ENCODE measurements at places on chromosomes 1 and 21.

GRCh38 chr1:8020032-8020431 lies 6.1 kb downstream of the ERRFI1 start:
- no peak for DNase-seq

DNA sequence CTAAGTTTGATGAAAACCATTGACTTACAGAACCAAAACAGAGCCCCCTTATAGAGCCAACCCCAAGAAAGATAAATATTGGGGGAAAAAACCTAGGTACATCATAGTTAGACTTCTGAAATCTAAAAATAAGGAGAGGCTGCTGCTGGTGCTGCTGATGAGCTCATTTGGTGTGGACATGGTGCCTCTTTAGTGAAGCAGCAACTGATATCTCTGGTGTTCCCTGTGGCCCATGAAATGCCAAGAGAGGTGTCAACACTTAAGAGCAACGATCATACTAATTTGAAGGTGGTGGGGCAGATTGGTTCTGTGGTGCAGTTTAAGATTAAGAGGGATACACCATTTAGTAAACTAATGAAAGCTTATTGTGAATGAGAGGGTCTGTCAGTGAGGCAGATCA lies 35.9 kb downstream of the ST3GAL3 start:
- no peak for DNase-seq

GRCh38 chr21:23003951-23004350 lies 2005.7 kb downstream of the NCAM2 start:
- no peak for DNase-seq

GRCh38 chr1:44417351-44418021 lies 12.4 kb downstream of the RNF220 start:
- peak; percentile 95 for DNase-seq

GRCh38 chr1:87814573-87814972 lies 485.9 kb downstream of the LMO4 start:
- no peak for DNase-seq

DNA sequence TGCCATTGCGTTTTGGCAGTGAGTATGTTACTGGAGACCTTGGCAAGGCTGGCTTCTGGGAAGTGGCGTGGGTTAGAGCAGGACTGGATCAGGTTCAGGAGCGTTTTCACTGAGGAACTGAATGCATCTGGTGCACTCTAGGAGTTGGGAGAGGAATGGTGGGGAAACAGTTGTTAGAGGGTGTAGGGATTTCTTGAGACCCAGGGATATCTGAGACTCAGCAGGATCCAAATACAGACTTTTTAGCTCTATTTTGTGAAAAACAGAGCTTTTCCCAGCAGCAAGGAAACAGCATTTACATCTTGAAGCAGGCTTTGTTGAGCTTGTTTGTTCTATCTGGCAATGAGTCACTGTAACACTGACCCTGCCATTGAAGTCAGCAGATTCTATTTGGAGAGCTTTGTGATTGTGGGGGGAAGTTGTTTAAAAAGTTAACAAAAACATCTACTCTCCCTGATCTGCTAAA lies 56.9 kb upstream of the NRIP1 start:
- DNase-seq: peak; percentile 48

DNA sequence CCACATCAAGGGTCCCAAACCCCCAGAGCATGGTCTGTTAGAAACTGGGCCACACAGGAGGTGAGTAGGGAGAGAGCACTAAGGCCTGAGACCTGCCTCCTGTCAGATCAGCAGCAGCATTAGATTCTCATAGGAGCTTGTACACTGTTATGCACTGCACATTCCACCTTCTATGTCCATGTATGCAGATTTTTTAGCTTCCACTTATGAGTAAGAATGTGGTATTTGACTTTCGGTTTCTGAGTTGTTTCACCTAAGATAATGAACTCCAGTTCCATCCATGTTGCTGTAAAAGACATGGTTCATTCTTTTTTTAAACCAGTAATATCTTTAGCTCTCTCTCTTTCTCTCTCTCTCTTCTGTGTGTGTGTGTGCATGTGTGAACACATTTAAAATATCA lies 663 bp upstream of the GBP6 start:
- no peak for DNase-seq

DNA sequence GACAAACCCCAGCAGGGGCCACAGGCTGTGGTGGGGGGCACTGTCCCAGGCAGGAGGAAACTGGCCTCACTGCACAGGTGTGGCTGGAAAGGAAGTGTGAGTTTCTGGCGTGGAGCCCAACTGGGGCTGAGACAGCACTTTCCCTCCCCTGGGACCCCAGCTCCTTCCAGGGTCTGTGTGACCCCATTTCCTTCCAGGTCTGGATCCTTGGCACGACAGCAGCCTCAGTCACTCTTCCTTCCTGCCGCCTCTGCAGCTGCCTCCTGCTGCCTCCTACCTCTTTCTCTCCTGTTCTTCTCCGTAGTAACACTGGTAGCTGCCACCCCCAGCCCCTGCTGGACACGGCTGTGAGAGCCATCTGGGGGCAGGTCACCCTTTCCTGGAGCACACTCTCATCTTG lies 88.0 kb downstream of the SIK1 start:
- no peak for DNase-seq

DNA sequence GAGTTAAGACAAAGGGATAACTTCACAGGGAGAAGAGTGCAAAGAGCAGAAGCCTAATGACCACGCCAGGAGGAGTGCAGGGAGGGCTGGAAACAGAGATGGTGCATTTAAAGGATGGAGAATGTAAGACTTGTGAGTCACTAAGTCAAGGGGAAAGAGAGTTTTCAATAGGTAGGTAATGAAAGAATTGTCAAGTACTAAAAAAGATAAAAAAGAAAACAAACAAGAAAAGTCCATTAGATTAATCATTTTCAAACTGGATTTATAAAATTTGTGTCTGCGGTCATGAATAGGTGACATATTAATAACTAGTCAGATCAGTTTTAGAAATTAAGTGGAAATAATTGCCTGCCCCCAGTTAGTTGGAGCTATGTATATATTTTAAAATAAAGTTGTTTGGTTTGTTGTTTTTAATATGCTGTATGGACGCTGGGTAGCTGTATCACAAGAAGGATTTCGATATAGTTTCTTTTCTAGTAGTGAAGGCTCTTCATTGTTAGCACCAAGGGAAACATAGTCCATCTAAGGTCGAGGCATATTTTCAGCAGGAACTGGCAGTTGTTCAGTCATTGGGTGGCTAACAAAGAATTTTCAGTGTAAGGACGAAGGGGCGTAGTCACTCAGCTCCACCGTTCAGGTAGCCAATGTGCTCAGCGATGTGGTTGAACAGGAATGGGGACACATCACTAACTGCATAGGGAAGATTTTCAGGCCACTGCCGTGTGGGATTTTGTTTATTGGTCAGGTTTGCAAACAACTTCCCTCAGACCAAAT lies 203.0 kb downstream of the TGFB2 start:
- DNase-seq: no peak

GRCh38 chr1:161242313-161242712 lies 4.3 kb upstream of the NR1I3 start:
- DNase-seq: no peak

DNA sequence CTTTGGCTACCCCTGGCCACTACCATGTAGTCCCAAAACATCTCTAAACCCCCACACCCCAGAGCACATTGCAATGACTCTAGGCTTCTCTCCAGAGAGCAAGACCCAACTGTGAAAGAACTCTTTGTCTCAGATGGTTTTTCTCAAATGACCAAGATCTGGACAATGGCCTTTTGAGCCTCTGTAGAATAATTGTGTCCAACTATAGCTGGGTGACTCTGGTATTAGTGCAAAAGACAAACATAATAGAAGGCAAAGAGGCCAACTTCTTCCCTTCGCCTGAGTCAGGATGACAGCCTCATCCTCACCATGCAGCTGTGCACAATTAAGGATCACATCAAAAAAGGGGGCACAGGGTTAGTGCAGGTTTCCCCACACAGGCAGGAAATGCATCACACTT lies 139.6 kb downstream of the BRINP2 start:
- no peak for DNase-seq

DNA sequence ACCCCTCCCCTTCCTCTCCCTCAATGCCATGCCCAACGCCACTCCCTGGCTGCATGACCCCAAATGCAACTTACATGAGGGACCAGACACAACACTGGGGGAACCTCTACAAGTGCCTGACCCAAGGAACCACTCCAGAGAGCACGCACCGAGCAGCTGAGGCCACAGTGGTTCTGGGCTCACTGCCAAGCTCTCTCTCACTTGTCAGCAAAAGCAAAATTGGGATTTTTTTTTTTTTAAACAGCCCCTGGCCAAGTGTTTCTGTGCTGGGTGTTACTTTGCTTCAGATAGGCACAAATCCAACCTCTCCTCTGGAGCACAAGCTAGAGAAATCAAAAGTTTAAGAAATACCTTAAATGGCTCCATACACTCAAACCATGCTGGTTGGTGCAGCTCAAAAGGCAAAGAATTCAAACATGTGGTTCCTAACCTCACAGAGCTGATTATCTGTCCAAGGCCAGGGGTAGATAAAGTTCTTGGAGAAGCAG lies 363.0 kb downstream of the SETD4 start:
- DNase-seq: no peak

DNA sequence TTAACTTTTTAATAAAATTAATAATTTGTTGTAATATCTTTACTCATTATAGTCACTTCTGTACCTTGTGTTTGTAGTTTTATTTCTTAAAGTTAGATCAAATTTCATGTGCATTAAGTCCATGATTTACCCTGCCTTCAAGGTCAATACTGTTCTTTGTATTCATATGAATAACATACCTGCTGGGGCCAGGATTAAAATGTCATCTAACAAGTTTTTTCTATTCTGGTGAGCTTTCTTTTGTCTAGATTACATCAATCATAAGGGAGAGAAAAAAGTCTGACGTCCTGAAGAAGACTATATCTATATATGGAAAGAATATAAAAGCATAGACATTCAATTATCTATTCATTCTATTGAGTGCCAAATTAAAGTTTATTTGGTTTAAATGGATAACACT lies 232.6 kb downstream of the COL11A1 start:
- DNase-seq: no peak

DNA sequence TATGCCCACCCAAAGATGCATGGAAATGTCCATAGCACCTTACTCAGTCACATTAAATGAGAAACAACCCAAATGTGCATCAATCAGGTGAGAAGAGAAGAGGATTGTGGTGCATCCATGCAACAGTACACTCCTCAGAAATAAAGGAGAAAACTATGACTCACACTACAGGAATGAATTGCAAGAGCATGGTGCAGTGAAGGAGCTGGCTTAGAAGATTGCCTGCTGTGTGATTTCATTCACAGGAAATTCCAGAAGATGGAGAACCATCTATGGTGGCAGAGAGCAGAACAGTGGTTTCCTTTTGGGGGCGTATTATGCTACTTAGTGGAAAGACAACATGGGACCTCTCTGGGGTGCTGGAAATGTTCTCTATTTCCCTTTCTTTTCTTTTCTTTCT lies 278.6 kb upstream of the AJAP1 start:
- DNase-seq: no peak

DNA sequence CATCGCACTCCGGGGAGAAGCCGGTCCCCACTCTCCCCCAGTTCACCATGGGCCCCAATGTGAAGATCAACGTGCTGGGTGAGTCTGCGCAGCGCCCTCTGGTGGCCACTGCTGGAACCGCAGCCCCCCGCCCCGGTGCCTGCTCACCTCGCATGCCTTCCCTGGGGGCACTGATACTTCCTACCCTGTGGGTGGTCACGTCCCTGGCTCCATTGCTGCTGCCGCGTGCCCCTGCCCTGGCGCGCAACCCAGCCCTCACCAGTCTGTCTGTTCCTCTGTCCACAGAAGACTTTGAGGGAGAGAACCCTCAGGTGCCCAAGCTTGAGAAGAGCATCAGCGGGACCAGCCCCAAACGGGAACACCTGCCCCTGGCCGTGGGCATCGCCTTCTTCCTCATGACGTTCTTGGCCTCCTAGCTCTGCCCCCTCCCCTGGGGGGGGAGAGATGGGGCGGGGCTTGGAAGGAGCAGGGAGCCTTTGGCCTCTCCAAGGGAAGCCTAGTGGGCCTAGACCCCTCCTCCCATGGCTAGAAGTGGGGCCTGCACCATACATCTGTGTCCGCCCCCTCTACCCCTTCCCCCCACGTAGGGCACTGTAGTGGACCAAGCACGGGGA lies 7.6 kb downstream of the EFNA3 start:
- DNase-seq: peak; percentile 95

- DNase-seq: no peak
These were observed 30.3 kb downstream of the TSNAX start for GRCh38 chr1:231558708-231559185.

- DNase-seq: peak; percentile 70
These were observed 39.4 kb downstream of the PHC2 start for GRCh38 chr1:33391343-33392078.
